Karpas-422 (cell line): ENCODE measurements at places on chromosomes 4 and X.

- H3K4me1 ChIP-seq, result peaks cover 33% of the 10 kb centered on the region
- H3K27ac ChIP-seq, result no peak overlapping the region
- no peak for DNase-seq
- H3K27me3 ChIP-seq, result no peaks in the 10 kb centered on the region
- H3K36me3 ChIP-seq, result peaks cover 24% of the 10 kb centered on the region; the same call in 1 of the 2 replicates
- H3K4me3 ChIP-seq, result no peak overlapping the region
Measured at GRCh38 chrX:15680401-15680800, 15.8 kb upstream of the CLTRN start.

DNA sequence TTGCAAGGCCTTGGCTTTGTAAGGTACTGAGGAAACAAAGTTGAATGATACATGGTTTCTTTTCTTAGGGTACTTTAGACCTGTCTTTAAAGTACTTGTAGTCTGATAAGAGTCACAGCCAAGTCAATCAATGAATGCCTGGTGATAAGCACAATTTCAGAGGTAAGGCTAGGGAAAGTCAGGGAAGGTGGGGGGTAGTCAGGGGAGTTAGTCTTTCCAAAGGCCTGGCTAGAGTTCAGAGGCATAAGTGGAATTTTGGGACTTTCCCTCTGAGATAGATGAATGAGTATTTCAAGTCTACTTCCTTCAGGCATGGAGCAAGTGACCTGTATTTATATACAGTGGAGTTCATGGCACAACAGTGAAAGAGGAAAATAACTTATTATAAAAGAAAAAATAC lies 78.3 kb downstream of the SLC4A4 start:
- no peaks in the 10 kb centered on the region for H3K4me1 ChIP-seq
- no peak overlapping the region for H3K27ac ChIP-seq

DNA sequence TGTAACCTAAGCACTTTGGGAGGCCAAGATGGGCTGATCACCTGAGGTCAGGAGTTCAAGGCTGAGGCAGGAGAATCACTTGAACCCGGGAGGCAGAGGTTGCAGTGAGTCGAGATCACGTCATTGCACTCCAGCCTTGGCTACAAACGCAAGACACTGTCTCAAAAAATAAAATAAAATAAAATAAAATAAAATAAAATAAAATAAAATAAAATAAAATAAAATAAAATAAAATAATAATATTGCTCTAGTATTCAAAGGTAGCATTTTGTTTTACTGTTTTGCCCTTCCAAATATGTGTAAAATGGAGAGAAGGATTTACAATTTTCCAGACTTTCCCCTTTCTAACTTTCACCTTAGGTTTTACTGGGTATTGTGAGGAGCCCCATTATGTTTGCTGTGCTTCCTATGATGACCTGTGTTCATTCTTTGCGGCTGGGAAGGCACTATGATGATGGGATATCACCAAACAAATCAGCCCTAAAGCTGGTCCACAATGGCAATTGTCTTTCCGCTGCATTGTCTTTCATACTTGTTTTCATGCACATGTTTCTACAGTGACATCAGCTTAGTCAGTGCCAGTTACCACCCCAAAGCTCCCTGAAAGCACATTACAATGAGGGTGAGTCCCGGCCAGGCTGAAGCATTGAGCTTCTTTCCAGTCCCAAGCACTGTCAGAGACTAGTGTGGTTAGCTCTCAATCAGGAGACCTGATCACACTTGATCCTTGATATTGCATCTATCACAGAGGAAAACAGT lies 50.8 kb downstream of the DTHD1 start:
- no peak for DNase-seq
- H3K27ac ChIP-seq, result no peak overlapping the region
- H3K4me1 ChIP-seq, result no peaks in the 10 kb centered on the region
- no peaks in the 10 kb centered on the region for H3K27me3 ChIP-seq
- no peak overlapping the region for H3K4me3 ChIP-seq

DNA sequence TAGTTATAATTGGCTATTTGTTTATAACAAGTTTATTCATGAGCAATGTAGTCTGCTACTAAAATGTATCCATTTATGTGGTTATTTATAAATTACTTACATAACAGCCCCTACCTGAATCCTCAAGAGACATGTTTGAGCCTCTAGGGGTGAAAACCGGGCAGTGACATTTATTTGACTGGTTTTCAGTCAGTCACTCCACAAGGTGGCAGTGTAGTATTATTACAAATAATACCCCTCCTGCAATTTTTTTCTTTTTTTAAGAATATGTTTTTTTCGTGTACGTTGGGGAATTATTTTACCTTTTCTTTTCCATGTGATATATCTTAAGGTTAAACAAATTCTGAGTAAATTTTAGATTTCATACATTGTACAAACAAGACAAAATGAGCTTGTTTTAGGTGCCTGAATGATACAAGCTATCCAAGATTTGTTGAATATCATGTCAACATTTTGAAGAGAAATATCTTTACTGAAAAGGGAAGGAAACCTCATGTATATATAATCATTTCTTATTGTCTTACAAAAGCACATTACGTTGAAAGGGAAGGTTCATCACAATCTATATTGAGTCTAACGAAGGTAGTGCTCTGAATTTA lies 598.7 kb upstream of the TECRL start:
- no peak overlapping the region for H3K27ac ChIP-seq
- H3K4me1 ChIP-seq, result no peaks in the 10 kb centered on the region
- H3K27me3 ChIP-seq, result no peaks in the 10 kb centered on the region
